ENCODE measurements at places on chromosomes 7 and 10. TPM values are rescaled to one million over a fixed set of nuclear protein-coding genes. Genes with fewer than 3 reads are reported as not detected.

DNA sequence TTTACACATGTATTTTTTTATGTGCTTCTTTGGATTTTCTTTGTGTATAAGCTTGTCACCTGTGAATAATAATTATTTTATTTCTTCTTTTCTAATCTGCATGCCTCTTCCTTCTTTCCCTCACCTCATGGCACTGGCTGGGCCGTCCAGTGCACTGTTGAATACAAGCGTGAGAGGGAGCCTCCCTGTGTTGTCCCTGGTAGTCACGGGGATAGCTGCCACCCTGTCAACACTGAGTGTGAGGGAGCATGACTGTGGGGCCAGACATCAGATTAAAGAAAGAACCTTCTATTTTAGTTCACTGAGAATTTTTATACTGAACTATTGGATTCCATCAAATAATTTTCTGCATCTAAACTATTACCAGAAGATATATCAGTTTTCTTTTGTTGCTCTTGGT, 187.9 kb downstream of the CDC14C start:
- no peak for DNase-seq

DNA sequence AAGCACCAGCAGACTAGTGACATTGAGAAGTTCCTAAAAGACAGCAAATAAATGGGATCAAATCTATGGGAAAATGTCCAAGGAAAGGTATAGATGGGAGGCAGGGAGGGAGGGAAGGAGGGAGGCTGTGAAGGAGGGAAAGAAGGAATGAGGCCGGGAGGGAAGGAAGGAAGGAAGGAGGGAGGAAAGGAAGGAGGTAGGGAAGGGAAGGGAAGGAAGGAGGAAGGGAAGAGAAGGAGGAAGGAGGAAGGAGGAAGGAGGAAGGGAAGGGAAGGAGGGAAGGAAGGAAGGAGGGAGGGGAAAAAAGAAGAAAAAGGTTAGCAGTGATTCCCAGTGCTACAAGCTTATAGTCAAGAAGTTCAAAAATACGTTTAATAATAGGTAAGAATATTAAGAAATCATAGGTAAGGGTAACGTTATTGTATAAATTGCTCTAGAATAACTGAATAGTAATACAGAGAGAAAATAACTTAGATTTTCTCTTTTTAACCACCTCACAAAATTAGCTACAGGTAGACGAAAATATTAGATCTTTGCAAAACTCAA, 106.9 kb downstream of the LMBR1 start:
- no peak for DNase-seq

DNA sequence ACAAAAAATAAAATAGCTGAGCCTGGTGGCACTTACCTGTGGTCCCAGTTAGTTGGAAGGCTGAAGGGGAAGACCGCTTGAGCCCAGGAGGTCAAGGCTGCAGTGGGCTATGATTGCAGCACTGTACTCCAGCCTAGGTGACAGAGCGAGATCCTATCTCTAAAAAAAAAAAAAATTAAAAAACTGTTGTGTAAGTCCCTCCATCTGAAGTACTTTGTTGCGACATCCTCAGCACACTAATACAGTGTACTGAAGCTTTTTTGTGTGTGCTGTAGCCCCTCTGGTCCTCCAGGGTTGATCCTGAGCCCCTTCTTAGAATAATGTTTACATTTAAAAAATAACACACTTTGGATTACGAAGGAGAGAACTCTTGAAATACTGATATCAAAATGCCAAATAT, 71.3 kb downstream of the PFKFB3 start:
- no peak for DNase-seq

- no peak for DNase-seq
Measured at GRCh38 chr7:36469236-36469635, 79.6 kb downstream of the ANLN start.

- peak; percentile 30 for DNase-seq
Measured at GRCh38 chr7:79506481-79506880, 53.0 kb upstream of the MAGI2 start.

DNA sequence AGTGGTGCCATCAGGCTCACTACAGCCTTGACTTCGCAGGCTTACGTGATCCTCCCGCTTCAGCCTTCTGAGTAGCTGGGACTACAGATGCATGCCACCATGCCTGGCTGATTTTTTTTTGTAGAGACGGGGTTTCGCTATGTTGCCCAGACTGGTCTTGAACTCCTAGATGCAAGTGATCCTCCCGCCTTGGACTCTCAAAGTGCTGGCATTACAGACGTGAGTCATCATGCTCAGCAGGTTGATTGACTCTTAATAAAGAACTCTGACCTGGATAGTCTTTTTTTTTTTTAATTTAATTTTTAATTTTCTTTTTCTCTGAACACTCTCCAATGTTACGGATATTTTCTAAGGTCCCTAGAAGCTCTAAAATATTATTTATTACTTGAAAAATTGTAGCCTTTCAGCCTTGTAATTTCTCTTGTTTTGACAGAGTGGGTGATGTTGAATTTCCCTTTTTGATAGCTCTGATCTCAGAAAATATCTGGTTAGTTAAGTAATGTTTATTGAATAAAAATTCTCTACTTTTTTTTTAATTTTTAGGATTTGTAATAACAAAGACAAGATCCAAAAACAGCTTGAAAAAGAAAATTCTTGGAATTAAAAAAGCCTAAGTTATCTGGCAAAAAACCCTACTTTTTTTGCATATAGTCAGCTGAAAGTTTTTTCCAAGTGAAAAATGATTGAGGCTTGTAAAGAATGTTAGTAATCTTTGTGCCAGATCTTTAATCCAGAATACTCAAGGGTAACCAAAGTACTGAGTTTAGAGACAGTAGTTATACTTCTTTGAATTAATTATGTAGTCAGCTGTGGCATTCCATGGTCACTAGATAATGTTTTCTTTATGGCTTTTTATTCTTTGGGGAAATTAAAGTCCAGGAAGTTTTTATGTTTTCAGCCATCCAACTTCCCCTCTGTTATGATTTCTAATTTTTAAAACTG, 26.7 kb downstream of the TBC1D12 start:
- no peak for DNase-seq

DNA sequence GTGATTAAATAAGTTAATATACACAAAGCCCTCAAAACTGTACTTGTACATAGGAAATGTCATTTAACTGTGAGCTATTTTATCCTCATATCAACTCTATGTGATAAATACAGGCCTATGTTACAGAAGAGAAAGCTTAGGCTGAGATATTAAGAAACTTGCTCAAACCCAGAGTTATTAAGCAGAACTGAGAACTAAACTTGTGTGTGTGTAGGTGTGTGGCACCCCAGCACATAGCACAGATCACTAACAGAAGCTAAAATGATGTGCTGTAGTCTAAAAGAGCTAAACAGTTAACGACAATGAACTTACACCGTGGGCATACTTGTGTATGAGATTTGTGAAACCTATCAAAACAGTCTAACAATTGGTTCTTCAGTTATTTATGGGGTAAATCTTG, 34.5 kb downstream of the MTPN start:
- no peak for DNase-seq

Gene KAT6B
- 10.1 TPM for total RNA-seq

DNA sequence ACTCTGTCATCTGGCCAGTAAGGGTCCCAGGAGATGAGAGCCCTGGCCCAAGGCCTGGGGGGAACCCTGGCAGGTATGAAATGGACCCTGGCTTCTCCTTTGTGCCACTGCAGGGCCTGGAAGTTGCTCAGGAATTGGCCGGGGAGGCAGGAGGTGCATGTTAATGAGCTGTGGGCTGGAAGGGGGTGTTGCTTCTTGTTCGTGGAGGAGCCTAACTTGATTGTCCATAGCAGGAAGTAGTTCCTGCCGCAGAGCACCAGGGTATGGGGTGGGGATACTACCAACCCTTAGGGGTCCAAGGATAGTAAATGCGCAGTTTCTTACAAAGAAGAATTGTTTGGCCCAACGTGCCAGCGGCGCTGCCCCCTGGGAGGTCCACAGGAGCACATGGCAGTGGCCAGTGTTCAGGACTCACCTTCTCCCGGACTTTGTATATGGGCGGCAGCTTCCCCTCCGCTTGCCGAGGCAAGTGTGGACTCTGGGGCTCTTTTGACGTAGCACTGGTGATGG, 21.5 kb downstream of the TEX36 start:
- no peak for DNase-seq

GRCh38 chr7:28778786-28779185, 179.3 kb downstream of the TRIL start:
- DNase-seq, result no peak

DNA sequence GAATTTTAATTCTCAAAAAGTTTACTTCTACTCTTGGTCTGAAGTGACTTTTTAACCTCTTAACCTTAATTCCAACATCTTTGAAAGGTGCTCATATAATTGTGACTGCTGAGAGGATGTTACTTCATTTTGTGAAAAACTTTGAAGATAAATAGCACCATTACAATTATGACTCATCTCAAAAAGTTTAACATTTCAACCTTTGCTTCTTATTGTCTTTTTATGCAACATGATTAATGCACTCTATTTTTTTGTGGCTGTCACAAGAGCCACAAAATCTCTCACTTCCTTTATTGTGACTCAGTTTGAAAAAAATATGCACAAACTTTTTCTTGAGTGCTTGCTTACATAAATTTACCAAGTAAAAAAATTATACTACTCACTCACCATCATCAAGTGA, 383.1 kb downstream of the LRRTM3 start:
- DNase-seq, result no peak

DNA sequence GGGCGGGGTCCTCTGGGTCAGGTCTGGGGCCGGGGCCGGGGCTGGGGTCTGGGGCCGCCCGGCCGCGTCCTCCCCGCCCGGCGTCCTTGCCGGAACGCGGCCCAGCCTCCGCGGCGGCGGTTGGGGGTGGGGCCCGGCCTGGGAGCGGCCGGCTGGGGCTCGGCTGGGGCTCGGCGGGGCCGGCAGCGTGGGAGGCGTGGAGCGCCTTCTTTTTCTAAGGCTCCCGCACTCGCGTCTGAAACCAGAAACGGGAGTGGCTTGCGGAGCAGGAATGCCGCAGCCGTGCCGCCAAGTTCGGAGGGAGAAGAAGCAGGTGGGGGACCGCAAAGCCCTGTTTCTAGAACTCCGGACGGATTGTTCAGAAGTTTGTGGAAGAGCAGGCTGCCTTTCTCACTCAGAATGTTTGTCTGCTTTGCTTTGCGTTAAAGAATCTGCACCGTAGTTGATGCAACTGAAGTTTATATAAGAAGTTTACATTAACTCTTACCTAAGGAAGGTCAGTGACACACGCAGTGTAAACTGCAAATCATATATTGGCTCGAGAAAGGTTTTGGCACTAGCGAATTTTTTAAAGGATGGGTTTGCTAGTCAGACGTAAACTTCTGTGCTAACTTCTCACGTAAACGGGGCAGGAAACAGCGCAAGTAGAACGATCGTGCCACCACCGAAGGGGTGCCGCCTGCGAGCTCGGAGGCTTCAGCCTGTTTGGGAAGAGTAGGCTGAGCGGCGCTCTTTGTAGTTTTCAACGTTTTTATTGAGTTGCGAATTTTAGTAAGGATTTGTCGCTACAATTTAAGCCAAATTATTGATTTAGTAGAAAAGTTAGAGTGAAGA, 729 bp downstream of the DNAJB6 start:
- peak; percentile 16 for DNase-seq

DNA sequence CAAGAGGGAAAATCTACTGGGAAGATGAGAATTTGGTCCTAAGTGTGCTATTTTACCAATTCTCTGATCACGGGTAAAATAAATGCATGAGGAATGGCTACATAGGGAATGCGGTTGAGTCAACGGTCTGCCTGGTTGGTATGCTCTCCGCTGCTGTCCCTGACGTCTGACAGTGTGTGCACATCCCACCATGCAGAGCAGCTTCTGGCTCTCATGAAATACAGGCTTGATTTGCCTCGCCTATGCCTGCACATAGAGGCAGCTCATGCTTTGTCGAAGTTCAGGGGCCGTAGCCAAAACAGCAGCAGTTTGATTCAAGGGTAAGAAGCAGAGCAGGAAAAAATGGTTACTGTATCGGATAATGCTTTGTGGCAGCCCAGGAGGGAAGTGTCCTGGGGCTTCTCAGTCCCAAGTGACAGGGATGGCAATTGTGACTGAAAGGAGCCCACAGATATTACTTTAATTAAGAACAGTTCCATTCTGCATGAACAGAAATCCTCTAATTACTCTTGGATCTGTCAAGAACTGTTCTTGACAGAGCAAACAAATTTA, 268.4 kb upstream of the SLC26A5 start:
- DNase-seq, result no peak

- no peak for DNase-seq
Measured at GRCh38 chr10:63583397-63583796, 62.2 kb downstream of the REEP3 start.

DNA sequence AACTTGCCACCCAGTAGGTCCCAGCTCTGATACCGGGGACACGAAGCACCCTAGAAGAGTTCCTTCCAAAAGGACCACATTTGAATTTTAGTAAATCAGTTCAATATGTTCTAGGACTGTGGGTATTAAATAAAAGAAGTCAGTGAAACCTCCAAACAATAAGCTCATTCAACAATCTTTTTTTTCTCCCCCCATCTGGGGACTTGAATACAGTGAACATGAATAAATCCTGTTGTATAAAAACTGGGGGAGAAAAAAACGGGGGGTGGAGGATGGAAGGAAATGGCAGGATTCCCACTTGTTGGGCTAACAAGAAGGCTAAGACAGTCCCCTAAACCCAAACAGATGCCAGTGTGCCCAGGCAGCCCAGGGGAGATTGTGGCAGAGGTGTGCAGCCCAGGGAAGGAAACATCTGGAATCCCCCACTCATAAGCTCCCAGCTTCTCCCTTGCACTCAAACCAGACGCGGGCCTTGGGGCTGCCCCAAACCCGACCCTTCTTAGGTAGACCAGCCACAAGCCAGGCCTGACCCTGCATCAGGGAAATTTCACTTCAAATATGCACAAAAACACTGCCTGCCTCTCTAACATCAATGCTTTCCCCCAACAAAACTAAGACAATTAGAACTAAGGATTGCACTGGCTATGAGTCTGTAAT, 8.8 kb downstream of the AFAP1L2 start:
- no peak for DNase-seq

GRCh38 chr10:130459011-130459410, 322.8 kb downstream of the GLRX3 start:
- DNase-seq, result no peak

GRCh38 chr10:103901299-103901698, 16.7 kb downstream of the STN1 start:
- no peak for DNase-seq

Gene CFAP46
- total RNA-seq, result 1.1 TPM

GRCh38 chr7:129670656-129671055, 59.1 kb downstream of the NRF1 start:
- no peak for DNase-seq
